ENCODE measurements at places on chromosomes 2 and 18.

DNA sequence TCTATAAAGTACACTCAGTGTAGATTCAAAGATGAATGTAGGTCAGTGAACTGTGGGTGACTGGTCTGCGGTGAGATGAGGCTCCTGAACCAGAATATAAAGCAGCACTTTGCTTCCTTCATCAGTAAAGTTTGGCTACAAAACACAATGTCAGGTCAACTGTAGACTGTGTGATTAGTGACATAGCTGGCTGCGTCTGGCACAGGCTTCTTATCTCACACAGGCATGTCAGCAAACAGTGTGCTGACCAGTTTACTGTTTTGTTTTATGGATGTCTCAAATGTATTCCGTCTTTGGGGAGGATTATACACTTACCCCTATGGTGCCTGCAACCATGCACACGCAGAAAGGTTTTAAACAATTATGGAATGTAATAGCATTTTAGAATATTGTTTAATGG lies 87.1 kb downstream of the ZNF236 start:
- DNase-seq = no peak

GRCh38 chr2:176508984-176509740 lies 239.9 kb downstream of the MTX2 start:
- DNase-seq = no peak

DNA sequence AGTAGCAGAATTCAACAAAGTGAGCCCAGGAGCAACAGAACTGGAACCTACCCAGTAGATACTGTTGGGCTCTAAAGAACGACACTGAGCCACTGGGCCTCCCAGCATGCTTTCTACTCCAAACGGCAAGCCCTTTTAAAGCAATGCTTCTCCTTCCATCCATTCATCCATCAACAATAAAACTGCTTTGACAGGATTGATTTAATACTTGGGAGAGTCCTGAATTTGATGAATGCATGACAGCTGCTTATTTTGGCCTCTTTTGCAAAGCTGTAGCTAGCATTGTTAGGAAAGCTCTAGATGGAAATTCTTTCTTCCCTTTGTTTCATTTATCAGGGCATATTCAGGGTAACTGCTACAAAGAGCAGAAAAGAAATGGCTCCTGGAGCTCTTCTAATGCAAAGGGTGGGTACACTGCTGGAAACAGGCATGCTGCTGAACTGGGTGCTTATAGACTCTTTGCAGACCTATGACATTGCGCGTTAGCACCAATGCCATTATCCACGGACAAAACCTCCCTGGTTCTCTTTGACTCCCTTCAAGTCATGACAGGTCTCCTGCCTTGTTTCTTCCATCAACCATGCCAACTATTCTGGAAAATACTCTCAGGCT lies 138.4 kb upstream of the HNRNPA3 start:
- DNase-seq = no peak

GRCh38 chr18:9627642-9628041 lies 13.3 kb upstream of the PPP4R1 start:
- DNase-seq = no peak

DNA sequence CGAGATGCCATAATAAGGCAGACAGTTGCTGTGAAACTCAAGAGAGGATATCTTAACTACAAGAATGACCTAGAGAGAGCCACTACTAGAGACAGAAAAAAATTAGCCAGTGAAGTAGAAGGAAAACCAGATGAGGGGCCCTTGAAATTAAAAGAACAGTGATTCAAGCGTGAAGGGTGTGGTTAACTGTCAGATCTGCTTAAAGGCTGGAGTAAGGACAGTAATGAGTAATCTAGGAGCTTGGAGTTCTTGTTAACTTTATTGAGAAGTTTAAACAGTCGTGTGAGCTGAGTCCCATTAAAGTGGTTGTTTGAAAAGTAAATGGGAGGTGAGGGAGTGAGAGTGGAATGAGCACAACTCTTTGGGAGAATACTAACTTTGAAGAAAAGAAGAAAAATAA lies 21.3 kb downstream of the PIGN start:
- DNase-seq = no peak

- DNase-seq = no peak
Measured at GRCh38 chr2:183892315-183892941, 705.9 kb upstream of the ZNF804A start.

GRCh38 chr2:241974851-241975592 lies 105.5 kb downstream of the RTP5 start:
- DNase-seq = no peak

GRCh38 chr18:14922031-14922430 lies 174.1 kb downstream of the ANKRD30B start:
- no peak for DNase-seq

DNA sequence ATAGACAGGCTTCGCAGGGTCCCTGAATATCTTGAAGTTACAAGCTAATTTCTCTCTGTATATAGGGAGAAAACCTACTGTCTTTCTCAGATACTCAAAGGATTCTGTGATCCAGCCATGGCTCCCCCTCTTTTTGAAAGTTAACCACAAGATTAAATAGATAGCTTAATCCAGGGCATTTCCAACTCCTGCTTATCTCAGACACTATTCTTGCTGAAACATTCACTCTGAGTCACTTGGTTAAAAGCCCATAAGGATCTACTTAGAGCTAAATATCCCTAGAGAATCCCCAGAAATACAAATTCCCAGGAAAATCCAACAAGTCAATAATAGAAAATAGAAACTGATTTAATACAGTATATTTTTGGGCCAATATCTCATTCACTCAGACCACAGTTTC lies 179.1 kb upstream of the LYPD1 start:
- DNase-seq = no peak

DNA sequence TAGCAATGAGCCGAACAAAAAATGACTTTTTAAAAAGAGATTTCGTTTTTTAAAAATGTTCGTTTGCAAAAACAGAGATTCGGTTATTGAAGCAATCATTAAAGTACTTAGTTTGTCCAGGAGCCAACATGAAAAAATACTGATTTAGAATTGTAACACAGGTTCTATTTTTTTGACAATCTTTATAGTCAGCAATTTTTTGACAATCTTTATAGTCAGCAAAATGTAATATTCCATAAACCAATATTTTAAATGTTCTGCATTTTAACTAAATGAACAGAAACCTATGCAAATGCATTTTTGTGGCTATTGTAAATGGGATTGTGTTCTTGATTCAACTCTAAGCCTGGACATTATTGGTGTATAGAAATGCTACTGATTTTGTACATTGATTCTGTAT lies 161.8 kb downstream of the DSEL start:
- no peak for DNase-seq

GRCh38 chr2:64056021-64056420 lies 36.8 kb upstream of the VPS54 start:
- no peak for DNase-seq

GRCh38 chr2:73704285-73704684 lies 32.9 kb downstream of the TPRKB start:
- no peak for DNase-seq

GRCh38 chr2:170747921-170748320 lies 22.3 kb upstream of the ERICH2 start:
- no peak for DNase-seq

DNA sequence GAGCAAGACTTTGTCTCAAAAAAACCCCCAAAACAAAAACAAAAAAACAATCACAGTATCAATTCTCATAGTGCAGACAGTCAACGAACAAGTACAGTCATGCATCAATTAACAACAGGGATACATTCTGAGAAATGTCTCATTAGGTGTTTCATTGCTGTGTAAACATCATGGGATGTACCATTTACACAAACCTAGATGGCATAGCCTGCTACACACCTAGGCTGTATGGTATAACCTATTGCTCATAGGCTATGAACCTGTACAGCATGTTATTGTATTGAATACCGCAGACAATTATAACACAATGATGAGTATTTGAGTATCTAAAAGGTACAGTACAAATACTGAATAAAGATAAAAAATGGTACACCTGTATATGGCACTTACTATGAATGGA lies 67.8 kb upstream of the LMAN1 start:
- DNase-seq = no peak

- no peak for DNase-seq
Measured at GRCh38 chr2:51553476-51553875, 521.5 kb upstream of the NRXN1 start.

GRCh38 chr2:37588316-37588777 lies 83.1 kb downstream of the CDC42EP3 start:
- DNase-seq = no peak

DNA sequence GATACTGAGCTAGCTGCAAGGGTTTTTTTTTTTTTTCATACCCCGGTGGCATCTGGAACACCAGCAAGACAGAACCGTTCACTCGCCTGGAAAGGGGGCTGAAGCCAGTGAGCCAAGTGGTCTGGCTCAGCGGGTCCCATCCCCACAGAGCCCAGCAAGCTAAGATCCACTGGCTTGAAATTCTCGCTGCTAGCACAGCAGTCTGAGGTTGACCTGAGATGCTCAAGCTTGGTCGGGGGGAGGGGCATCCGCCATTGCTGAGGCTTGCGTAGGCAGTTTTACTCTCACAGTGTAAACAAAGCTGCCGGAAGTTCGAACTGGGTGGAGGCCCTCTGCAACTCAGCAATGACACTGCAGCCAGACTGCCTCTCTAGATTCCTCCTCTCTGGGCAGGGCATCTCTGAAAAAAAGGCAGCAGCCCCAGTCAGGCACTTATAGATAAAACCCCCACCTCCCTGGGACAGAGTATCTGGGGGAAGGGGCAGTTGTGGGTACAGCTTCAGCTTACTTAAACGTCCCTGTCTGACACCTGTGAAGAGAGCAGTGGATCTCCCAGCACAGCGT lies 5.1 kb upstream of the MIB1 start:
- DNase-seq = peak; percentile 72

DNA sequence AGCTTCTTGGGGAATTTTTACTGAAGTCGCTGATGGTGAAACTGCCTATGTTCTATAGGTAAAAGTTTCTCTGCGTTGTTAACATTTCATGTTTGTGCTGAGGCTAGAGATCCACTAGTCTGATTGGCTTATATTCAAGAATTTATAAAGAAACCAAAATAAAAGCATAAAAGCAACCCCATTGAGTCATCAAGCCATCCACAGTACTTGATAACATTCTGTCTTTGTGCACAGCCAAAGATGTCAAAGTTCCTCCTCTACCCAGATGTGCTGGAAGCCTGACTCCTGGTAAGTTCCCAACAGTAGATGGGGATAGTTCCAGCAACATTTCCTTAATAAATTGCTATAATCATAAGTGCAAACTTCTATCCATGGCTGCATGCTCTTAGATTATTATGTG lies 107.8 kb downstream of the TANC1 start:
- no peak for DNase-seq

GRCh38 chr18:22332590-22332989 lies 85.1 kb downstream of the CTAGE1 start:
- no peak for DNase-seq

DNA sequence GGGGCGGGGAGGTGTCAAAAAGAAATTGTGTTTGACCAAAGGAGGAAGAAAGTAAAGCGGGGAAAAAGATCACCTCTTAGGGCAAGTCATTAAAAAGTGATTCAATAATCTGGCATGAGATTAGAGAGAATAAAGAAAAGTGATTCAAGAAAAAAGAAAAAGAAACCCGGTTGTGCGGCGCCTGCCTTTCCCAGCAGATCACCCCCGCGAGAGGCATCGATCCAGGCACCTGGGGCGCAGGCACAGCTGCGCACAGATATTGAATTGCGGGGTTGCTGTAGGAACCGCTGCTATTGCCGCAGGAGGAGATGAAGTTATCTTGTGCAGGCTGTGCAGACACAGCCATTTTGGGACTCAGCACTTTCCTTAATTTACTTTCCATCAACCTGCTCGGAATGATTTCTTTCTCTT lies 71.2 kb downstream of the PLB1 start:
- no peak for DNase-seq

- DNase-seq = no peak
Measured at GRCh38 chr2:54520687-54521086, 64.6 kb downstream of the SPTBN1 start.

DNA sequence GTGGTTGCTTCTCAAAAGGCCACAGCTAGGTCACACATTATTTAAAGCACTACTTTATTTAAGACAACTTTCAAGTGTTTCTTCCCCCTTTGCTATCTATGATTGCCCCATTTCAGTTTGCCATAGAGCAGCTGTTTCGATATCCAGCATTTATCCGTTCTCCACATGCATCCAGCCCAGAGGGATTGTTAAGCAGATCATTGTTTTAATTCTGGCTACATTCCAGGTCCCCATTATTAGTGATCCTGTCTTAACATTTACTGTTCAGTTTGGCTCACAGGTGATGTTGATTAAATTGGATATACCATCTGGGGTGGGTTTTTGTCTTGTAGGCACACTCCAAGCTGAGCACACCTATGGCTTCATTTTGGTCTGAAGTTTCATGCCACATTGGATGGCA lies 638.7 kb downstream of the ZEB2 start:
- no peak for DNase-seq

DNA sequence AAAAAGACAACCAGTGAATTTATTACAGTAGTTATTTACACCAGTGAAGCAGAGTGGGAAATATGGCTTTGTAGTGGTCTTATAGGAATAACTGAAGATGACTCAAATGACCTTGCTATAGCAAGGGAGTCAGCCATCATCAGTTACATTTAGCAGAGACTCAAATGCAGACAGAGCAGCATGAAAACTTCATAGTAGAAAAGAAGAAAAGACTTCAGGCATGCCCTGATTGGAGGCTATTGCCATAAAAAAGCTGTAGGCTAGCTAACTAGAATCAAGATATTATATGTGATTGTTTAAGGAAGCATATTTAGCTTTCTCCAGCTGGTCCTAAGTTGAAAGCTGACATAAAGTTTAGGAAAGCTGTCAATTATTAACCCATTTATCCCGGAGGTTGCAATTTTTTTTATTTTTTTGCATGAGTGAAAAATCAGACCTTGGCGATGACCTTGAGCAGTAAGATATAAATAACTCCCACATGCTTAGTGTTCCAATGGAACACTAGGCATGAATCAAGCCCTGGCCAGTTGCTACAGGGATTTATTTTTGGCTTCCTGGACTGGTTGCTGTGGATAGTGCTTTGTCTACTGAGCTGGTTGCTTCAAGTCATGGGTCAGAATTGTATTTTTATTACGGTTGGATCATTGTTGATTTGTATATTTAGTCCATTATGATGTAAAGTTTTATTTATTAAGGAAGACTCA lies 675.6 kb upstream of the VRK2 start:
- no peak for DNase-seq

DNA sequence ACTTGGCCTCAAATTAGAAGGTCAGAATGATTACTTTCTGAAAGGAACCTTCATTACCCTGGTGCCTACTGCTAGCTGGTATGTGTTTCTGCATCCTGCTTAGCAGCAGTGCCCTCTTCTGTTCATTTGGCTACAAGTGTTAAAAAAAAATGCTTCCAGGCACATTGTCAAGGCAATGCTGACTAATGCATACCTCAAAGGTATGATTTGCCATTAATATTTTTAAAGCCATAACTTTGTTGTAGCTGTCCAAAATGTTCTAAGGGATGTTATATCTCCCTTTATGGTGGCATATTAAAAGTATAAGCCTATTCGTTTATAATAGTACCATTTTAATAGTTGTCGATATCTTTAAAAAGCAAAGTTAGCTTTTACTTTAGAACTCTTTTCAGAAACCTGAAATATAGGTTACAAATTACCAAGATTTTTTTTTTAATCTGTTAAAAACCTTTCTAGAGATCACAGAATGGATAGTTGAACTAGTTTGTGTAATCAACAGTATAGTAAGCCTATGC lies 52.0 kb upstream of the FAM171B start:
- DNase-seq = no peak
